ENCODE measurements at places on chromosomes 2 and 18. TPM values are rescaled to one million over a fixed set of nuclear protein-coding genes. Genes with fewer than 3 reads are reported as not detected.

DNA sequence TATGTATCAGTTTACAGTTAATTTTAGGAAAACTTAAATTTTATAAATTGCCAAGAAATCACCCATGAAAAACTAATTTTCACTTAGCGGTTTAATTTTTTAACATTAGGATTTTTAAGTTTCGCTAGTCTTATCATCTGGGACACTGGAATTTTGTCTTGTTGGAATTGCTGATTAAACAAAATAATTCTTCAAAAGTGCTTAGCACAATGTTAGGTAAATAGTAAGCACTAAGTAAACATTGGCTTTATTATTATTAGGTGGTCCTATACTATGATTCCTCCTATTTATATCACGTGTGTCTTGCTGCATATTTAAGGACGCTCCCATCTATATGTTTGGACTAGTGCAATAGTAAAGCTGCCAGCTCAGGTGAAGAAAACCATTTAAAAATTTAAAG, 54.6 kb upstream of the MAP4K3 start:
- no peak for DNase-seq

- DNase-seq: no peak
Observed at GRCh38 chr2:99081891-99082290, 59.6 kb upstream of the C2orf15 start.

Gene CRYGC
- not detected for total RNA-seq

DNA sequence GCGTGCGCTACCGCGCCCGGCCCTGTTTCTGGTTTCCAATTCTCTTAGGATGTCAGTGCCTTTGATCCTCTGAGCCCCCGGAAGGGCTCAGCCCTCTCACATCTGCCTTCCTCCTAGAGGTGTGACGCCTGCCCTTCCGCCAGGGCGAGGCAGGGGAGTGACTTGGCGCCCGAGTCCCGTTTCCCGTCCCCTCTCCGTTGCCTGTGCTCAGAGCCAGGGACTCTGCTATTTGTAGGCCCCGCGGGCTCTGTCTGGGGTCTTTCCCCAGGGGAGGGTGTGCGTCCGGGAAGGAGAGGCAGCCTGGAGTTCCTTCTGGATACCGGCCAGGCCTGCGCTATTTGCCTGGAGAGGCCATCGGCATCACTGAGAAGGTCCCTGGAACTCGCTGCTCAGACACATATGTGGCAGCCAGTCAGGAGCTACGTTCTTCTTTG, 103.7 kb upstream of the TAF1B start:
- peak; percentile 80 for DNase-seq

Gene SLC4A5
- 6.2 TPM for total RNA-seq

DNA sequence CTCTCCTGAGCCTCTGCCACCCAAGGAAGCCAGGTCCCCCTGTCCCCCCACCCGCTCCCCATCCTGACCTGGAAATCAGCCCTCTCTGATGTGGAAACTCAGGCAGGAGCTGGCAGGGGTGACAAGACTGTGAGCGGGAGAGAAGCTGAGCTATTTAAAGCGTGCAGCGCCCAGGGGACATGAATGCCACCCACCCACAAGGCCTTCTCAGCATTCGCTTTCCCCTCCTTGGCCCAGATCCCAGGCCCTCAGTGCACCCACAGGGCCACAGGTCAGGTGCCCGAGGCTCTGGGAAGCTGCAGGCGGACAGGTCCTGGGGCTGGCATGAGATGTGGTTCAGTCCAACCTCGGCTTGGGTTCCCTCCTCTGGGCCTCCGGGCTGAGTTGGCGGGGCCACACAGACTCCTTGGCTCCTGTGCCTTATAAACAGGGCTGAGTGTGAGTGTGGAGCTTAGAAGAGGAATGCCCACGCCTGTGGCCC, 168.3 kb downstream of the SMAD7 start:
- peak; percentile 88 for DNase-seq

Gene ANKRD30BL
- total RNA-seq: not detected

DNA sequence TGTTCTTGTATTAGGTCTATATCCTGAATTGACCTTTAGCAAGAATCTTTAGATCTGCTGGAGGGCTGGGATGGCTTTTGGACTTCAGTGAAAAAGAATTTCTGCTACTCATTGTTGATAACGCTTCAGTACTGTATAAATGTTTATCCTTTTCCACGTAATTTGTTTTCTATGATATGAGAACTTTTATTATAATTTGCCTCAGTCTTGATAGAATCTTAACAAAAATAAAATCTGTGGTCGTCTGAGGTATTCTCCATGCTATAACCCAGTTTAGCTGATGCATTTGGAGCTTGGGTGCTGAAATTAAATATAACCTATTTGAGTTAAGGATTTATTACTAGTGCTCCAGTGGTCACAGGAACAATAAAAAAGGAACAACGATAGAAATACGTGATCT, 71.1 kb downstream of the ACTR3 start:
- DNase-seq: no peak

GRCh38 chr18:78587096-78587495, 392.5 kb upstream of the SALL3 start:
- DNase-seq: no peak

GRCh38 chr2:104746299-104746698, 107.6 kb upstream of the POU3F3 start:
- no peak for DNase-seq

Gene ERBB4
- total RNA-seq: 28.6 TPM

All from aorta (tissue), 5 donors.